ENCODE measurements at places on chromosomes 5 and 9.

- DNase-seq = no peak
Observed at GRCh38 chr5:27140831-27141230, 102.4 kb upstream of the CDH9 start.

- no peak for DNase-seq
Observed at GRCh38 chr5:77073667-77074066, 13.4 kb downstream of the ZBED3 start.

- DNase-seq = no peak
Observed at GRCh38 chr9:97876061-97876460, 23.0 kb downstream of the FOXE1 start.

GRCh38 chr5:152593388-152593787, 188.3 kb upstream of the NMUR2 start:
- no peak for DNase-seq

DNA sequence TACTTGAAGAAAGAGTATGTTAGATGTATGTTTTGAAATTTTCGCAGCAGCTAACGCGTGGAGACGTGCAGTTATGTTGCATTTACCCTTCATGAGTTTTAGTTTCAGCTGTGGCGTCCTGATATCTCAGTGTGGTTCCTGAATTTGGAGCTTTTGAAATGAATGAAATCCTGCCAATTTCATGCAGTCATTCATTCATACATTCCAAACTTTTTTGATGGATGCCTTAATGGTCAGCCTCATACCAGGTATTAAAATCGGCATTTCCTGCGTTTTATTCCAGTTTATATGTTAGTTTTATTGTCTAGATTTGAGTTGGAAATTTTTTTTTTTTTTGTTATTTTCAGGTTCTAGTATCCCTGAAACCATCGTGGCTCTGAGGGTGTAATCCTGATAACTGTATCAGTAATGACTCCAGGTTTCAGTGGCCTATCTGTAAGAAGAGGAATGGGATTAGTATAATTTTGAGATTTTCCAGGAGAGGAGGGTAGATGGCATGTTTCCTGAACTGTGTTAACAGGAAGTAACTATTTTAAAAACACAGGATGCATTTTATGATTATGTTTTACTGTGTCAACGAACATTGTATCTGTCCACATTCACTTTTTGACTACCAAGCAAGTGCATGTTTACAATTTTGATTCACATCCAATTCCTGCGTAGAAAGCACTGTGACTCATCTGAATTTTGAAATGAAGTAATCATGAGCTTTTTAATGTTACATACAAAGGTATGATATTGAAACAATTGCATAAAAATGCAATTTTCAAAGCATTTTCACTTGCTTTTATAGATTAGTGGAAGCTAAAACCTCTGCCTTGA, 1.0 kb downstream of the FOCAD start:
- DNase-seq = no peak

- DNase-seq = no peak
Observed at GRCh38 chr5:40112875-40113274, 566.8 kb upstream of the PTGER4 start.

DNA sequence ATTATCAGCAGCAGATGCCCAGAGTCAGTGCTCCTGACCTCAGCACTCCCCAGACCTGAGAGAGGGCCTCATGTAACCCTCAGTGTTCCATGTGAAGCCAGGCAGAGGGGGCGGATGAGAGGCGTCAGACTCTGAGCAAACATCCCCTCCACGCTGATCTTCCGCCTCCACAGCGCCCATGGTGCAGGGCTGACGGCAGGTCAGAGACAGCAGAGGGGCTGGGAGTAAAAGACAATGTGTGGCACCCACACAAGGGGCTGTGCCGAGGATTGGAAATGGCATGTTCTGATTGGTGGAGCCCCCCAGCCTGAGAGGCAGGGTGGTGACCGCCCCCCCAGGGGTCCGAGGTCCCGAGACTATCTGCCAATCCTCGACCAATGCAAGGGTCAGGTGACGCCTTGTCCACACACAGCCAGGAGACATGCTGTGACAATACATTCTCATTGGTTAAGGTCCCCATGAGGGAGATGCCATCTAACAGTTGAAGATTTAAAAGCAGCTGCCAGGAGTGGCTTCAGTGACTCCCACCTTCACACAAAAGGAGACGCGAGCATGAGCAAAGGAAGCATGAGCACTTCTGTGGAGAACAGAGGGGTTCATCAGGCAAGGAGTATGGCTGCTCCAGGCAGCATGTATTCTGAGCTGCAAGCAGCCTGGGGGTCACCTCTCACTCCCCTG, 19.3 kb upstream of the SLC25A51 start:
- DNase-seq = no peak

- no peak for DNase-seq
Observed at GRCh38 chr9:130688072-130688471, 5.5 kb upstream of the EXOSC2 start.
